ENCODE measurements at places on chromosomes 4 and X.

DNA sequence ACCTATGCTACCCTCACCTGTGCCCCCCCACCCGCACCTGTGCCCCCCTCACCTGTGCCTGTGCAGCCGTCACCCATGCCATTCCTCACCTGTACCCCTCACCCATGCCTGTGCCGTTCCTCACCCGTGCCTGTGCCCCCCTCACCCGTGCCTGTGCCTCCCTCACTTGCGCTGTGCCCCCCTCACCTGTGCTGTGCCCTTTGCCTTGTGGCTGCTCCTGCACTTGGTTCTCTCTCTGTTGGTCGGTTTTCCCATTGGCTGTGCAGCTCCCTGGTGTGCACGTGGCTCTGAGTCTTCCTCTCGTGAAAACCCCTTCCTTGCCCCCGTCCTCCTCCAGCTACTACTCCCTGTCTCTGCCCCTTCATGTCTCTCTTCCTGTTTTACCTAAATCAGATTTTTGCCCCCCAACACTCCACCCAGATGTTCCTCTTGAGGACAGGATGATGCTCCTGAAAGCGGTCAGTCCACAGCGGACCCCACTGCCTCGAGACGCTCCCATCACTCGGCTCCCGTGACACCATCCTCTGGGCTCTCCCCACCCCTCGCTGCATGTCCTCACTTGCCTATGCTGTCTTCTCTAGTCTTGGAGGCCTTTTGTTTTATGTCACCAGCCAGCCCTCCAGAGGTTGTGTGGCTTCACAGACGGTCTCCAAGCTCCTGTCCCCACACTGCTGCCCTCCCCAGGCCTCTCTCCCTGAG, 6.8 kb downstream of the MAEA start:
- DNase-seq: no peak

DNA sequence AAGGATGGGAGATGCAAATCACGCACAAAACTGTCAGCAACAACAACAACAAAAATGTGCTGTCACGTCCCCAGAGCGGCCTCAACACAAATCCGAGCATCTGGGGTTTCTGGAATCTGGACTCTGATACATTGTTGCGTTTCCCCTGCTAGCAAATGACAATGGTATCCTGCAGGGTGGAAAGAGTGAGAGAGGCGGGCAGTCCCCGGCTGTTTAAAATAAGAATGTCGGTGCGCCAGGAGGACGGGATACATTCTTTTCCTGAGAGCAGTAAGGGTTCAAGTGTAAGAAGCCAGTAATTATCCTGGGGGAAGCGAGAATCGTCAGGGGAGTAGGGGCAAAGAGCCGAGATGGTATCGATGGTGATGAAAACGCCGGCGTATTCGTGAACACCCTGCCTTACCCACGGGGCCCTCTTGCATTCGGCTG, 310.2 kb downstream of the ASMT start:
- DNase-seq: no peak

- no peak for DNase-seq
Measured at GRCh38 chr4:47415719-47416118, 47.8 kb downstream of the COMMD8 start.

- DNase-seq: no peak
Measured at GRCh38 chr4:93461541-93461940, 367.0 kb upstream of the ATOH1 start.

DNA sequence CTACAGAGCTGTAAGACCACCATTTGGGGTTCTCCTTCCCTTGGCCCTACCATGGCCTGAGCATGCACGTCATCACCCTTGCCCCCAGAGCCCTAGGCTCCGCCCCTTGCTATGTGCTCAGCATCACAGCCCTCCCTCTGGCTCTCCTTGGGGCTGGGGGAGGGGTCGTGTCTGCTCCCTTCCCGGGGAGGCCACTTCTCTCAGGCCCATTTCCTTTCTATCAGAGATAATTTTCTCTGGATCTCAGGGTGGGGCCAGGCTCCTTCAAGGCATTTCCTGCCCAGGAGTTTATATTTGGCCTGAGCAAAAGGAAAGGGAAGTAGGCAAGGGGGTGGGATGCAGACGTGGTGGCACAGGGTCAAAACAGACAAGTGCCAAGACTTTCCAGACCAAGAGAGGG, 55.9 kb downstream of the STARD8 start:
- no peak for DNase-seq

DNA sequence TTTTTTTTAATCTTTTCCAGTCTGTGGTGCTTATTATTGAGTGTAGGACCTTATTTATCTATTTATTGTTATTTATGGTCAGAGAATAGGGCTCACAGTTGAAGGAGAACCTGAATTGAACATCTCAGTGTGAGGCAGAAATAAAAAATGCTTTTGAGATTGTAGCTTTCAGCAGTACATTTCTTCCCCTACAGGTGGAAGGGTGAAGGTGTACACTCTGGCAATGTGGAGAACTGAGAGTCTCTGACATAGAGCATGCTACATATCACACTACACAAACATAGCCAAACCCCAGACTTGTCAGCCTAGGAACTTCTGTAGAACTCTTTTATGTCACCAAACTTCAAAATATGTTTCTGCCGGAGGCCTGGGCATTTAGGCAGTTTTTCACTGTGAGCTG, 140.2 kb downstream of the STIM2 start:
- DNase-seq: no peak

GRCh38 chr4:6472008-6472386, 417 bp downstream of the PPP2R2C start:
- no peak for DNase-seq

- no peak for DNase-seq
Measured at GRCh38 chr4:162582180-162582579, 418.4 kb upstream of the FSTL5 start.

- DNase-seq: no peak
Measured at GRCh38 chrX:1392376-1393068, 609 bp upstream of the SLC25A6 start.

GRCh38 chrX:13652287-13652793, 601 bp upstream of the TCEANC start:
- no peak for DNase-seq

DNA sequence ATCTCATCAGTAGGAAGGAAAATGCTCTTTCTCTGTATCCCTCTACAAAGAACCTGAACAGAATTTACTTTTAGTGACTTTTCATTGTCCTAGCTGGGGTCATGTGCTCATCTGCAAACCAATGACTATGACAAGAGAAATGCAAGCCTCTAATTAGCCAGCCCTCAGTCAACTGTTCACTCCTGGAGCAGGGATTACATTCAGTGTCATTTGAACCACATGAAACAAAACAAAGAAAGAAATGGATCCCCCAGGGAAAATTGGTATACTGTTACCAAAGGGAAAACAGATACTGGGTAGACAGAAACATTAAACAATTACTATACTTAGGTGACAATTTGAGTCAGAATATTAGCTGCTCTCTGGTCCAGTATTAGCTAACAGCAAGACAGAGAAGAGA, 173.6 kb downstream of the RCHY1 start:
- DNase-seq: no peak

- no peak for DNase-seq
Measured at GRCh38 chr4:995311-996026, 2.3 kb upstream of the SLC26A1 start.

GRCh38 chr4:173243917-173244658, 75.5 kb downstream of the GALNT7 start:
- DNase-seq: no peak

- DNase-seq: no peak
Measured at GRCh38 chr4:185151296-185151695, 8.2 kb downstream of the SLC25A4 start.

DNA sequence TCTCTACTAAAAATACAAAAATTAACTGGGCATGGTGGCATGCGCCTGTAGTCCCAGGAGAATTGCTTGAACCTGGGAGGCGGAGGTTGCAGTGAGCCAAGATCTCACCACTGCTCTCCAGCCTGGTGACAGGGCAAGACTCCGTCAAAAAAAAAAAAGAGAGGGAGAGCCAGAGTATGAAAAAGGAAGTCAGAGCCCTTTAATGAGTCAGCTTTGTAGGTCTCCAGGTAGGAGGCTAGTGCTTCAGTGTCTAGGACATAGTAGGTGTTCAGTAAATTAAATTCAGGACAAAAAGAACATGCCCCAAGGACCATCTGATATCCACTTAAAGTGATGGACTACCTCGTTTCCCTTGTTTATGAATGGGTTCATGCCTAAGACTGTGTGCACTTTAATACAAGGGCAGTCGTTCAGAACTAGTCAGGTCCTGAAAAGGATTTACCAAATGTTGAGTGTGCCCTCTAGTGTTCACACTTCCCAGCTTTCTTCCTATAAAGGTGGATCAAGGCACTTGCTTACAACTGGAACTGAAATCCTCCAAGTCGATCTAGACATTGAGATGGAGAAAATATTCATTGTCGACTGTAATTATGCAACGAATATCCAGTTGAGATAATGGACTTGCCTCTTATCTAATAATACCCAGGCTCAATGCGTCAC, 29.0 kb downstream of the F9 start:
- DNase-seq: no peak

GRCh38 chr4:142698552-142698951, 147.5 kb downstream of the INPP4B start:
- DNase-seq: no peak

DNA sequence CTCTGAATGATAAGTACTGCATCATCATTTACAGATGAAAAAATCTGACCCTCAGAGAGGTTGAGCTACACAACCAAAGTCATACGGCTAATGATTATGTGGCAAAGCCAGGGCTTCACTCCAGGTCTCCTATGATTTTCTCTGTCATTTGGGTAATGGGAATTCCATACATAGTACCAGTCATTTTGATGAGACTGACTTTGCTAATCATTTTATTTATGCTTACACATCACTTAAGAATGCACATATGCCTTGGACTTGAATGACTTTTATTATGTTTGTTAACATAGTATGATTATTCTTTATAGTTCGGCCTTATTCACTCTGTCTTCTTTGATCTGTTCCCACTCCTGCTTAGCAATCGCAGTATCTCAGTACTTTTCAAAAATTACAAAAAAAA, 255.1 kb upstream of the GPRIN3 start:
- no peak for DNase-seq

DNA sequence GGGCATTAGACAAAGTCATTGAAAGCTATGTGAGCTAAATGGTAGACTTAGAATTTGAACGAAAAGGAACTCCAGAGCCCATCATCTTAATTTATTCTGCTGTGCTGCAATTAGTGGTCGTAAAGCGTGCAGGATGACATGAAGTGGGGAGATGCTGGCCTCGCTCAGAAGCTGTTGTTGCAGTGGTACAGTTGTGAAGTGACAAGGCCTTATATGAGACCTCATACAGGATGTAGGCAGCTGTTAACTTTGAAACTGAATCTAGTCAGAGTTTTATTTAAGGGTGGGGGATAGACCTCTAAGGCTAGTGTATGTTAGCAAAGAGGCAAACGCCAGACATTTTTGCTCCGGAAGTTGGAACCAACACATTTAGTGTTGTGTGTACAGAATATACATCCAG, 13.4 kb downstream of the KLF3 start:
- no peak for DNase-seq

GRCh38 chr4:78684325-78685079, 91.6 kb upstream of the BMP2K start:
- no peak for DNase-seq

DNA sequence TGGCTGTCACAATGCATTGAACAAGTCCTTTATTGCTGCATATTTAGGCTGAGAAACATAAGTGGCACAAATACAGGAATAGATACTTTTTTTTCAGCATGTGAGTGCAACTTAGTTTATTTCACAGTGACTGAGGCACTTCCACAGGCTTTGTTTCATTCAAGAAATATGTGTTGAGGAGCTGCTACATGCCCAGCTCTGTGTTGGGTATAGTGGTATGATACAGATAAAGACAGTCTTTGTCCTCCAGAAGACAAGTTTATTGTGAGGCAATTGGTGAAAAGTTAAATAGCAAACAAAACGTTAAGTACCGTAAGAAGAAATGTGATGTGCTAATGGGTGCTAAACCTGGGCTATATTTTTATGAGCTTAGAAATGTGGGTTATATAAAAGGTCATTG, 186.4 kb downstream of the SPRY1 start:
- DNase-seq: no peak

GRCh38 chr4:182878633-182879495, 38.3 kb downstream of the DCTD start:
- DNase-seq: no peak

GRCh38 chr4:149353241-149353640, 462.4 kb downstream of the IQCM start:
- DNase-seq: no peak

DNA sequence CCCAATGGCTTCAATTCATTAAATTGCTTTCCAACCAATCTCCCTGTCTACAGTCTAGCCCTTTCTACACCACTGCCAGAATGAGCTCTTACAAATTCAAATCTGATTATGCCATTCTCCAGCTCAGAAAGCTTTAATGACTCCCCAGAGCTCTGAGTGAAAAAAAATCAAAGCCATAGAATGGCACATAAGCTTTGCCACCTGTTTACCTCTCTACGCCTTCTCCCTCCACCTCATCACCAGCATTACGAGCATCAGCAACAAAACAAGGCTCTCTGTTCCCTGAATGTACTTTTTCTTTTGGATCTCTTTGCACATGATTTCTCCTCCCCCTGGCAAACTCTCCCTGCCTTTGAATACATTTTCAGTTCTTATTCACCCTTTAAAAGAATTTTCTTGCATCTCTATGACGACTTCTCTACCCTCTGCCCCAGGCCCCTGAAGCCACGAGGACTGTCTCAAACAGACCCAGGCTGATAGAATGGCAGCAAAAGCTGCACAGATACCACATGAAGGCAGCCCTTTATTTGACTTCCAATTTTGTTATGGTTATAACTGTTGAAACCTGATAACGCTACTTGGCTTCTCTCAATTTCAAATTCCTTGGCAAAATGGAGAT, 516.0 kb downstream of the PCDH7 start:
- no peak for DNase-seq

DNA sequence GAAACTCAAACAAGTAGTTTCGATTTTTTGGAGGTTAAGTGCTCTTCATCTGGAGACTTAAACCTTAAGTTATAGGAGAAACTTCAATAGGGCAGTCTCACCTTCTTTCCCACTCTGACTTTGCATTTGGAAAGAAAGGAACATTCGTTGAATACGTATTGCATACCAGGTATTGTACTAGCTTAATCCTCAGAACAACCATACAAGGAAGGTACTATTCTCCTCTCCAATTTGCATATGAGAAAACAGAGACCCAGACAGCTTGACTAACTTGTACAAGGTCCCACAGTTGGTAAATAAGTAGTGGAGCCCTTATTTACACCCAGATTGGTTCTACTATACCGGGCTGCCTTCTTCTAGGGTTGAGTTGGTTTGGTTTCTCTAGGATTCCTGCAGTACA, 32.6 kb downstream of the AMOT start:
- DNase-seq: no peak

DNA sequence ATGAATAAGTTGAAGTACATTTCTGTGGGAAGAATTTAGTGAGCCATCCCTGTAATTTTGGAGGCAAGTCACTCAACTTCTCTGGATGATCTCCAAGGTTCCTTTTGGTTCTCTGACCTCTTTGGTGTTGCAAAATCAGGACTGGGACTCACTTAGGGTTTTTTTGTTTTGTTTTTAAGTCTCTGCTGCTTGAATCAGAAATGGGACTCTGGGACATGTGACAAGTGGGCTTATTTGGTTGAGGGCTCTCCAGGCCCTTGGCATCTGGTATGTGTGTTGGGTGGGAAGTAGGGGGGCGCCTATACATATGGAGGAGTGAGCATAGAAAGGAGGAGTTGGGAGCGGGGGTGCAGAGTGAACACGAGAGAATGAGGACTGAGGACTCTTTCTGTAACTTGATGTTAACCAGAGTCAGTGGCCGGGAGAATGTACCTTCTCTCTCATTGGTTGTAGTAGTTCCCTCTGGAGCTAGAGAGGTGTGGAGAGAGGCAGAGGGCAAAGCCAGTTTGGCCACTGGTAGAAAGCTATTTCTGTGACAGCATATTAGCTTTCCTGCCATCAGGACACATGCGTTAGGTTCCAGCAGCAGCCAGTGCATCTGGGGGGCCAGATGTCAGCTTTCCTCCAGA, 1.9 kb downstream of the ARHGAP10 start:
- no peak for DNase-seq
